Globus pallidus (tissue), 1 donor: ENCODE measurements at places on chromosomes 7 and 10.

- DNase-seq = no peak
Observed at GRCh38 chr7:106238830-106239229, 46.0 kb downstream of the NAMPT start.

DNA sequence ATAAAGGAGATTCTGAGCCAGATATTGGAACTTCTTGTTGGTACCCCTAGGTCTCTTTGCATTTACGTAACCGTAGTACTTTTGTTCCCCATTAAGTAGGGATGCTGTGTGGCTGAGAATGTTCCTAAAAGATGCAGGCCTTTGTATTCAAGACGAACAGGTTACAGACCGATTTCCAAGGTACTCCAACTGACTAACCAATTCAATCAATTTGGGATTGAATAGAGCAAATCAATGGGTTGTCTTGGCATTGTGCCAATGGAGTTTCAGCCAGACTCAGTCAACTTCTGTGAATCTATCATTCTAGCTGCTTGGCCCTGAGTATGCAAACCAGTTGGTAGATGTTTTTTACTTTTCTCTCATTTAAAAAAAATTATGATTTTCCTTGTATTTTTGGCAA, 347.3 kb upstream of the NPVF start:
- DNase-seq = no peak

- DNase-seq = peak; percentile 56
Observed at GRCh38 chr7:45923290-45923689, 2.2 kb upstream of the IGFBP3 start.

GRCh38 chr7:76011442-76011861, 17.1 kb upstream of the TMEM120A start:
- no peak for DNase-seq

DNA sequence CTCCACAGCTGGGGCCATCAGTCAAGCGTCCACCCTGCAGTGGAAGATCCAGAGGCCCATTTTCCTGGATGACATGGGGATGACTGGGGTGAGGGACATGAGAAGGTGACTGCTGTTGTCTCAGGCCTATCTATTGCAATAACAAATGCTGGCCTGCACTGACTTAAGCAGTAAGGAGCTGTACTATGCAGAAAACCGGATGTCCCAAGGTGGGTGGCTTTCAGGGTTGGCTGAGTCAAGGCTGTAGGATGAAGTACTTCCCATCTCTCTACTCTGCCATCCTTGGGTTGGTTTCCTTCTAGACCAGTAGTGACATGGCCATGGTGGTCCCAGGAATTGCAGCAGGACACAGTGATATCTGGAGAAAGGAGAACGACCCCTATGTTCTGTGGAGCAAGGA, 48.1 kb downstream of the NEURL1 start:
- DNase-seq = no peak

- no peak for DNase-seq
Observed at GRCh38 chr10:78402591-78402990, 368.9 kb downstream of the RPS24 start.

DNA sequence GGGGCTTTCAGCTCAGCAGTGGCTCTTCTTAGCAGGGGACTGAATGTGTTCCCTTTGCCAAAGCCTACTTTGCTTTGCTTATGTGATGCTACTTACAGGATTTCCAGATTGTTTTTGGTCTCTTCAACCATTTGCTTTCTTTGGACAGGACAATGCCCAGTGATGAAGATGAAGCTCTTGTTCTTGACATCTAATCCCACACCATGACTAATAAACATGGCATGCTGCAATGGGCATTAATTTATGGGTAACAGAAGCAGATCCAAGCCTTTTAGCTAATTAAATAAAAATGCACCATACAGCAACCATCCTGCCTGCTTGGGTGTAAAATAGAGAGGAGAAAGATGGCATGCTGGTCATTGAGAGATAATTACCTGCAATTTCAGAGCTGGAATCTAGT, 175.5 kb upstream of the ITGB1 start:
- DNase-seq = no peak

GRCh38 chr10:60446851-60447250, 57.2 kb upstream of the ANK3 start:
- DNase-seq = no peak

GRCh38 chr10:123478116-123478515, 188.0 kb upstream of the GPR26 start:
- DNase-seq = no peak

DNA sequence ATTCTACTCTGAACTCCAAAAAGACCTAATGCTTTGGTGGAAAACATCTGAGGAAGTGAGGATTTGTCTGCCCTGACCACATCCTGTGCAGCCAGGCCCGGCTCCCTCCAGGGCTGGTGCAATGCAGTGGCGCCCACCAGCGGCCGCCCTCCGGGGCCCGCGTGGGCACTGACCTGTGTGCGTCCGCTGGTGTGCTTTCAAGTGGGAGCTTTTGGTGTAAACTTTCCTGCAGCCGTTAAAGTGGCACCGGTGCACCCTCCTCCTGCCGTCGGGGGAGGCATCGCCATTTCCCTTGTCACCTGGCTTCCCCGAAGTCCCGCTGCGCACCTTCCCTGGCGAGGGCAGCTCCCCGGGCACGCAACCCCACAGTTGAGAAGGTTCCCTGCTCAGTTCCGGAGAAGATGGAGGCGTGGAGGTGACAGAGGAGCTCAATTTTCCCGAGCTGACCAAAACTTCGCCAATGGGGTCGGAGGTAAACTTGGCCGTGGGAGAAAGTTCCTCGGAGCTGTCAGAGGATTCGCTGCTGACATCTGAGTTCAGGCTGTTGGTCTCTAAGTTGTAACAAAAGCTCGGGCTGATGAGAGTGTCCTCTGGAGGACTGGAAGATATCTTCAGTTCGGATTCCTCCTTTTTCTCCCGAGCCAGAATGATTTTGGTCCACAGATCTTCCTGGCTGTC, 3.4 kb downstream of the KLF6 start:
- no peak for DNase-seq

DNA sequence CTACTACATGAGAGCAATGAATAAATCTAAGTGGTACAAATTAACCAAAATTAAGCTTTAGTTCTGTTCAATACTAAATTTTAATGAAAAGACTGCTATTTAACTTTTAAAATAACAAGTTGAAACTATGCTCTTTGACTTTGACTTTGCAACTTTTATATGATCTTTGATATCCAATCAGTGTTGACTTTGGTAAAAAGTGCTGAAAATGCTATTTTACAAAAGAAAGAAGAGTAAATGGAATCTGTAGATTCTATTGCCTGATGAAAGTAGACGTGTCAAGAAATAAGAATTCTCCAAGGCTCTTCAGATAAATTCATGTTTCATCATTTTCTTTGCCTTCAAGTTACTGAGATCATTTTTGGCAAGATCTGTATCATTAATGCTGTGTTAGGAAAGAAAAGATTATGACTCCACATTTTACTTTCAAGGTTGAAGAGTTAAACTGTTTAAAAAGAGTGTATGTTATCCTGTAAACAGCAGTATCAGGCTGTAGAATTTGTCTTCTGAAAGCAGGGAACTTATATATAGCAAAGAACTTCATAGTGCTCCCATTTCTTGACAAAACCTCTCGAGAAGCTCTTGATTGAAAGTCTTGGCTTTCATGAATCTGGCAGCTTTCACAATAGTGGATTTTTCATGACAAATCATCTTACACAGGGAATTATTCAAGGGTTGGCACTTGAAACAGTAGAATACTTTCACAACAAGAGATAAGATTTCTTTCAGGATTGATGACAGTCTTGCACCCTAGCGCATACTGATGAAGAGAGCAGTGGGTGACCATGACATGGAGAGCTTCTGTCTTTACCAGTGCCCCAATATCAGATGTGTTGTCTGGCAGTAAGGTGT, 72.1 kb downstream of the PTEN start:
- no peak for DNase-seq

- no peak for DNase-seq
Observed at GRCh38 chr10:70722820-70723424, 50.6 kb downstream of the ADAMTS14 start.

- DNase-seq = no peak
Observed at GRCh38 chr7:108805808-108806397, 236.2 kb downstream of the DNAJB9 start.

DNA sequence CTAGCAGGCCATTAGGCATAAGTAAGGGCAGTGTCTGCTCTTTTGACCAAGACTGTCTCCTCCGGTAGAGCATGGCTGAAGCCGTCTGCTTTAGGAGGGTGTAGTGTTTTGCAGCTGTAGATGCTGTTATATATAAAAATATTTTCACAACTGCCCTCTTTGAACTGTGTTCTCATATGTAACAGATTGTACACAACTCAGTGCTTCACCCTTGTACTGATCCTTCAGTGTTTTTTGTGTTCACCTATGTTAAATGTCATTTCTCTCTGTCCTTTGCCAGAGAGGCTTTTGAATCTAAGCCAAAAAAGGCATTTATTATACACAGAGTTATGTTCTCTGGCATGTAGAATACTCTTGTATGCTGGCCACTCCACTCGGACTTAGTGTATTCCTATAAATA, 135.5 kb downstream of the BICC1 start:
- no peak for DNase-seq

DNA sequence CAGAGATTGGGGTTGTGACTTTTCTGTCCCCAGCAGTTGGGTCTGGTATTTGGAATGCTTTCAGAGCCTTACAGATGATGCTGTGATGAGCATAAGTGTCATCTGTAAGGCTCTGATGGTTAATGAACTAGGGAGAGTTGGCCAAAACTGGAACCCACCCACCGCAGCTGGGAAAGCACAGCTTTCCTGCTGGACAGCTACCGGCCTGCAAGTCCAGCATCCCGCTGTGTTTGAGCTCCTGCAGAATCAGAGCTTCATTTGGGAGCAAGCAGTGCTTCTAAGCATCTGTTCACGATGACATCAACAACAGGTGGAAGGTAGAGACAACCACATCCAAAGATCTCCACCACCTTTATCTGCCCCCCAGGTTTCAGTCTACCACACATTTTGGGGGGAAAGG, 11.7 kb downstream of the UCN3 start:
- no peak for DNase-seq
